ENCODE measurements at places on chromosomes 5 and 9.
A peak's percentile ranks its signal among the peaks of the same experiment; 100 is the strongest.

DNA sequence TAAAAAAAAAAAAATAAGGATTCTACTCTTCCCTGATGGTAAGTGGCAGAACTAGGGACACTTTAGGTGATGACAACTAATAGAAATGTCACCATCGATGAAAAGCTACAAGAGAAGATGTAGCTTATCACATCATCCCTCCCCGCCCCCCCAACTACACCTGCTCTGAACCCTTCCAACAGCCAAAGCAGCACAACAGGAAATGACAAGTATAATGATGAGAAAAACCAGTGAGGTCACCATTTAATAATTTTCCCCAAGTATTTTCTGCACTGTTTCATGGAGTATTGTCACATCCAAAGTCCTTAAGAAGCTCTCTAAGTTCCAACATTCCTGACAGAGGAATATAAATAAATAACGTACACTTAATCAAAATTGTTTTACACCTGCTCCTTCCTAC, 221.4 kb downstream of the EFNA5 start:
- DNase-seq, result no peak

GRCh38 chr9:121424024-121424432, 54.0 kb upstream of the STOM start:
- no peak for DNase-seq

- peak; percentile 16 for DNase-seq
These were observed at the start of gene PTPRD for GRCh38 chr9:10612641-10613398. TSS of gene PTPRD (minus strand) at chr9:10613002.

DNA sequence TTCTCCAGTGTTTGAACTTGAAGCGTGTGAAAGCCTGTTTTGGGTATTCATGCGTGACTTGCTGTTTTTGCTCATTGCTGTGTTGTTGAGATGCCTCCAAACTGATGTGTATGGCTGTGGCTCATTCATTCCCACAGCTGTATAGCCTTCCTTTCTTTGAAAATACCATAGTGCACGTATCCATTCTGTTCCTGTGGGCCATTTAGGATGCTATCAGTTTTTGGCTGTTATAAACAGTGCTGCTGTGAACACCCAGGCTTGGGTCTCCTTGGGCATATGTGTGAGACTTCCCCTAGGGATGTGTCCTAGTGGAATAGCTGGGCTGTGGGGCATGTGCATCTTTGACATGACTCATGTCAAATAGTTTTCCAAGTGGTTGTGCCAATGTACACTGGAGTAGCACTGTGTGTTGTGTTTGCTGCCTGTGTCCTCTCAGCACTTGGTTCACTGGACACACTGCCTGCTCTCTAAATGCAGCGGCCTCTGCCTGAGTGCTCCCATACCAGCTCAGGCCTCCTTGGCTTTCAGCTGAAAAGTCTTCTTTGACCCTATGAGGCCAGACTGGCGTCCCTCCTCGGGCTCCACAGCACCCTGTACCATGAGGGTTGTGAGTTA, 102.6 kb upstream of the TBC1D2 start:
- peak; percentile 86 for DNase-seq

GRCh38 chr9:23926368-23926767, 100.3 kb upstream of the ELAVL2 start:
- DNase-seq, result no peak

DNA sequence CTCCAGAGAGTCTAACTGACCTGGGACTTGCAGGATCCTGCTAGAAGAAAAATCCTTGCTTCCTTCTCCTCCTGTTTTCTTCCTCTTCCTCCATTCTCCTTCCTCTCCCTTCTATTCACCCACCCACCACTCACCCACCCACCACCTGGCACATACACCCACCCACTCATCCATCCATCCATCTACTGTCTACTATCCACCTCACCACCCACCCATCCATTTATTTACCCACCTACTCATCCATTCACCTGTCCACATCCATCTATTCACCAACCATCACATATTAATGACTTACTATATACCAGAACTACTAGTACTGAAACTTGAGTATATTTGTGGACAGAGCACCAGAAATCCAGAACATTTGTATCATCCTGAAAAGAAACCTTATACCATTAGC, 49.4 kb downstream of the EHMT1 start:
- no peak for DNase-seq

DNA sequence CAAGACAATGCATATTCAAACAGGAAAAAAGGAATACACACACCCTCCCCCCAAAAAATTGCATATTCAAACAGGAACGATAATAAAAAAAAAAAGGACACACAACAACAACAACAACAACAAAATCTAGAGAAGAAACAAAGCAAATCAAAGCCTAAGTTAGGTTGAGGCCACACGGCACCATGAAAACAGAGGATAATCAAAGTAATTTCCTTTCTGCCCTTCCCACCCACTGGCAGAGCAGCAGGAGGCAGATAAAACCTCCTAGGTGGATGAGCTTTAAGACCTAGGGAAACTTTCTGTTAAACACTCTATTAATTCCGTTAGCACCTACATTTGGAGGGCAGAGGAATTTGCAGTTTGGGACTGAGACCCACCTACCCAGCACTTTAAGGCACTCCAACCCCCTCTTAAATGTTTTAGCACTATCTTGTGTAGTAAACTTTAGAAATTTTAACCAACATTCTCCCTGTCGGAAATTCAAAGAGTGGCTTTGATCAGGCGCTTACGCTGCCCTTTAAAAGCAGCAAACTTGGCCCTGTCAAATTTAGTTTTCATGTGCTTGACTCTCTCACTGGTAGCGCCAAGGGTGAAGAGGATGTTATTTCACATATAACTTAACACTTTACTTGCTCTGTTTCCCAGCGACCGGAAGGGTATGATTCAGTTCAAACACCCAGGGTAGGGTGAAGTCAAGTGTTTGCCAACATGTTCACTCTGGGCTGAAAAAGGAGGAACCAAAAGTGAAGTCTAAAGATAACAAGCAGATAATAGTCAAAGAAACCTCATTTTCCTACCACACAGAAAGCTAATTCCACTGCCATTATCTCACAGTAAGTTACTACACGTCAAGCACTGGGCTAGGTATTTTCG, 9.2 kb downstream of the ENC1 start:
- DNase-seq, result peak; percentile 44

- DNase-seq, result peak; percentile 49
These were observed 3.9 kb downstream of the SETX start for GRCh38 chr9:132350861-132351315.

DNA sequence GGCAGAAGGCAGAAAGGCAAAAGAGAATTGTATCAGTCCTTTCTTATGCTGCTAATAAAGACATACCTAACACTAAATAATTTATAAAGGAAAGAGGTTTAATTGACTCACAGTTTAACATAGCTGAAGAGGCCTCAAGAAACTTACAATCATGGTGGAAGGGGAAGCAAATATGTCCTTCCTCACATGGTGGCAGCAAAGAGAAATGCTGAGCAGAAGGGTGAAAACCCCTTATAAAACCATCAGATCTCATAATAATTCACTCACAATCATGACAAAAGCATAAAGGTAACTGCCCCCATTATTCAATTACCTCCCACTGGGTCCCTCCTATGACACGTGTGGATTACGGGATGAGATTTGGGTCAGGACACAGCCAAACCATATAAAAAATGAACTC, 312.5 kb upstream of the PTGER4 start:
- DNase-seq, result peak; percentile 17

DNA sequence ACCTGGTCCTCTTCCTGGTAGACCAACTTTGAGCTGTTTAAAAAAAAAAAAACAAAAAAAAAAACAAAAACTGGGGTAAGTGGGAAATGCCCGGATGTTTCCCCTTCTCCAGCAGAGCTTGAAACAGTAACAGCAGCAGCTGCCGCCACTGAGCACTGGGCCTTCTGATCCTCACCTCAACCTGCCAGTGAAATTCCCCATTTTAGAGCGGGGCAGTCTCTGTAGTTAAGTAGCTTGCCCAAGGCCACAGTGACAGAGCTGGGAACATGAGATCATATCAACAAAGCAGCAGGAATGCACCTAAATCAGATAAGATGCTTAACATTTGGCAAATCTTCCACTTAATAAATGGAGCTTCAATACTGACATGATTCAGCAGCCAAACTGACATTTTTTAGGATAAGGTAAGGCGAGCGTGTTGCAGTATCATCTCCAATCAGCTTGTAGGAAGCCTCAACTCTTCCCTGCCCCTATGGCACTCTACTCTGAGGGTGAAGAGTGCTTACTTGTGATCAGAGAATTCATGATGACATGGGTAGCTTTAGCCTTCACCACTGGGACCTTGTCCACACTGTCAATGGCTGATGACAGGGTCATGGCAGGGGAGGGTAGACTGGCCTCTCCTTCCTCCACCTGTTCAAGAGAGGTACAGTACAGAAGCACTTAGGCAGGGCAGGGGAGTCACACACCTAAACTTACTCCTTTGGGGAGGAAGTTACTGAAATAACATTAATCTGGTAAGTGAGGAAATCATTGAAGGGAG, 9.3 kb downstream of the KIAA1191 start:
- DNase-seq, result no peak

Measured in fibroblast of mammary gland (primary cell).